HT-29 (cell line): ENCODE measurements at places on chromosomes 1 and 21. TPM values are rescaled to one million over a fixed set of nuclear protein-coding genes. Genes with fewer than 3 reads are reported as not detected.

GRCh38 chr1:172373864-172374263, 46.6 kb upstream of the C1orf105 start:
- DNase-seq = no peak

- no peak for DNase-seq
Observed at GRCh38 chr1:170720661-170721060, 56.7 kb downstream of the PRRX1 start.

GRCh38 chr1:14745001-14745720, 146.7 kb downstream of the KAZN start:
- no peak for DNase-seq

DNA sequence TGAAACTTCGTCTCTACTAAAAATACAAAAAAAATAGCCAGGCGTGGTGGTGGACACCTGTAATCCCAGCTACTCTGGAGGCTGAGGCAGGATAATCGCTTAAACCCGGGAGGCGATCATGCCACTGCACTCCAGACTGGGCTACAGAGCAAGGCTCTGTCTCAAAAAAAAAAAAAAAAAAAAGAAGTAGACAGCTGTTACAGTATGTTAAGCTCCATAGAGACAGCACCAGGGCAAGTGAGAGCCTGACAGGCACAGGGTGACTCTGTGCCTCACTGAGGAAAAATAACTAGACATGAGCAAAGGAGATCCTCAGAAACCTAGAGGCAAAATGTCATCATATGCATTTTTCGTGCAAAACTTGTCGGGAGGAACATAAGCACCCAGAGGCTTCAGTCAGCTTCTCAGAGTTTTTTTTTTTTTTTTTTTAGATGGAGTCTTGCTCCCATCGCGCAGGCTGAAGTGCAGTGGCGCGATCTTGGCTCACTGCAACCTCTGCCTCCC, 9.0 kb upstream of the PRDX1 start:
- no peak for DNase-seq

DNA sequence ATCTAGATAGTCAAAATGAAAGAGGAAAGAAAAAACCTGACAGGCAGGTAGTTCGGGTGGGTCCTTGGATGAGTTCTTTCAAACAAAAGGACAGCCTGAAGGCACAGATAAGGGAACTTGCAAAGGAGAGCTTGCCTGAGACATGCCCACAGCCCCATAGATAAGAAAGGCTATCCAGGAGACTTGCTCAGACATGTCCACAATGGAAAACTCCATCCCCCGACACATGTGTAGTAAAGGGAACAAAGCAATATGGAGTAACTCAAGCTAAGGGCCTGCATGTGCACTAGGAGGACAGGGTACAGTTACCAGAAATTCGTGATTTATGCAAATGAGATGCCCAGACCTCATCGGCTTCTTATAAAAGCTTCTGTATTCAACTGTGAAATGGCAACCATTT, 281.5 kb downstream of the NEGR1 start:
- no peak for DNase-seq

GRCh38 chr1:233290396-233291034, 5.0 kb downstream of the PCNX2 start:
- DNase-seq = no peak

- no peak for DNase-seq
Observed at GRCh38 chr1:101959456-101959855, 37.3 kb downstream of the OLFM3 start.

DNA sequence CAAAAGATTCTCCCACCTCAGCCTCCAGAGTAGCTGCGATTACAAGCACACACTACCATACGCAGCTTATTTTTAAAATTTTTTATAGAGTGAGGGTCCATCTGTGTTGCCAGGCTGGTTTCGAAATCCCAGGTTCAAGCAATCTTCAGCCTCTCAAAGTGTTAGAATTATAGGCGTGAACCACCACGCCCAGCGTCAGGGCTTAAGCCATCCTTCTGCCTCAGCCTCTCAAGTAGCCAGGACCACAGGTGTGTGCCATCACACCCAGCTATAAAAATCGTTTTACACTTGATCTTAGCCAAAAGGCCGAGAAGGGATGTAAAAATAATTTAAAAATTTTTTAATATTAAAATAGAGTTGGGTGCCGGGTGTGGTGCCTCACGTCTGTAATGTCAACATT, 4.3 kb upstream of the SLC25A33 start:
- no peak for DNase-seq

DNA sequence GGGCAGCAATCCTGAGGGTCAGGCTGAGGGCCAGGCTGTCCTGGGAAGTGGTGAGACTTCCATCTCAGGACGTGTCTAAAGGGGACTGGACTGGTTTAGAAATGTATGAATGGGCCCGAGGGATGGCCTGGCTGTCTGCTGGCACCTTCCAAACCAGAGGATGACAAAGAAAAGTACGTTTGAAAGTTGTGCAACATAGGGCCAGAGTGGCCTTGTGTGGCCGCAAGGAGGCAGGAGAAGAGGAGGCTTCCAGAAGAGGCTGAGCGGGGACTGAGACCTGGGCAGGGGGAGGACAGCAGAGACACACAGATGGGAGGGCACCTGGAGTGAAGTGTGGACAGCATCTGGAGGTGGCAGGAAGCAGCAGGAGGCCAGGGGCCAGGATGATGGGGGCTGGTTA, 2.6 kb upstream of the SYTL1 start:
- DNase-seq = no peak

DNA sequence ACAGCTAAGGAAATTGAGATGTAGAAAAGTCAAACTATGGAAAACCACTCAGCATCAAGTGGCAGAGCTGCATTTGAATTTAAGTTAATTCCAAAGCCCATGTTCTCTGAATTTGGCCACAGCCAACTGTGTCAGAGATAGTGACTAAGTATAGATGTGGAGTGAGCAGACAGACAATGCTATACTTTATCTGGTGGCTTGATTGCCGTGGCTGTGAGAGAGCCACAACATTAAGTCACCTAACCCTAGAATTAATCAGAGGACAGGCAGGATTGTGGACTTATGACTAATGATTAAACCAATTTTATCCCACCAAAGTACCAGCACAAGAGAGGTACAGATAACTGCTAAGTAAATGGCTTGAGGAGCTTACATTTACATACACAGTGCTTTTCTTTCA, 209.8 kb downstream of the TPR start:
- DNase-seq = no peak

GRCh38 chr1:93559695-93560094, 111.8 kb downstream of the FNBP1L start:
- DNase-seq = no peak

- DNase-seq = peak; percentile 79
Observed at GRCh38 chr1:16175610-16176553, 20.0 kb upstream of the EPHA2 start.

GRCh38 chr1:153801028-153801625, 25.9 kb downstream of the SLC27A3 start:
- no peak for DNase-seq

GRCh38 chr1:158819461-158820443, 11.4 kb upstream of the MNDA start:
- DNase-seq = no peak

DNA sequence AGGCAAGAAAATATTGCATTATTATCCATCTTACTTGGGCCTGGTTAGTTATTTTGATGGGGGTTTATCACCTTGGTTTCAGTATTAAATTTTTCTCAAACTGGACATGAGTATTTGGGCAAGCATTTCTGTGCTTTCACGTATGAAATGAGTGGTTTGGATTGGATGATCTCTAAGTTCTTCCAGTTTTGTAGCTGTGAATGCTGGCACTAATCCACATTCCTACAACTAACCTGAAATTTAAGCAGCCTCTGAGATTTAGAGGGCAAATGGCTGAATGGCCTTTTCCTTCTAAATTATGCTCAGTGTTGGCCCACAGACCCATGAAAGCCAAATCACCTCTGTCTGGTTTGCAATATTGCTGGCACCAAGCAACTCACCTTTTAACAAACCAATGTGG, 475.0 kb upstream of the B3GALT2 start:
- DNase-seq = no peak

- no peak for DNase-seq
Observed at GRCh38 chr1:30362603-30362990, 360.8 kb downstream of the MATN1 start.

- DNase-seq = peak; percentile 23
Observed at GRCh38 chr1:106022312-106022902, 1034.1 kb upstream of the PRMT6 start.

GRCh38 chr1:160646711-160647328, at the start of gene SLAMF1:
Gene SLAMF1 (minus strand): TSS chr1:160647044. CDS start chr1:160646945, 99 bp downstream.
- no peak for DNase-seq

DNA sequence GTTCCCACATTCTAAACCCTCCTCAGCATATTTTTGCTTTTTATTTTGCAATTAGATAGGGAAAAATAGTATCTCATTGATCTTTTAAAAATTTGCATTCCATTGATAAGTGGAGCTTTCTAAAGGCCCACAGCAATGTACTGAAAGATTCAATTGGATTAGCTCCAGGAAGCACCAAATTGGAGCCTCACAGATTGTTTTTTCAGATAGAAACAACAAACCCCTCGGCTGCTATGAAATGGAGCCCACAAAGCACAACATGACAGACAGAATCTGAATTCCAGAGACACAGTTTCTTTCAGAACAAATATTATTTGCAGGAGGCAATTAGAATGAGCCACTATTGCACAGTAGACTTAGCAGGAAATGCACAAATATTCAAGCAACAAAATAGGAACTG, 58.9 kb upstream of the KIF26B start:
- DNase-seq = no peak

Gene MYCL
- total RNA-seq = 11.6 and 12.4 TPM in 2 replicates

Gene PTPN14
- 5.9 and 11.0 TPM in 2 replicates for total RNA-seq

Gene VWA1
- total RNA-seq = 220 and 232 TPM in 2 replicates
